ENCODE measurements at places on chromosomes 6 and 20.
A peak's percentile ranks its signal among the peaks of the same experiment; 100 is the strongest.

DNA sequence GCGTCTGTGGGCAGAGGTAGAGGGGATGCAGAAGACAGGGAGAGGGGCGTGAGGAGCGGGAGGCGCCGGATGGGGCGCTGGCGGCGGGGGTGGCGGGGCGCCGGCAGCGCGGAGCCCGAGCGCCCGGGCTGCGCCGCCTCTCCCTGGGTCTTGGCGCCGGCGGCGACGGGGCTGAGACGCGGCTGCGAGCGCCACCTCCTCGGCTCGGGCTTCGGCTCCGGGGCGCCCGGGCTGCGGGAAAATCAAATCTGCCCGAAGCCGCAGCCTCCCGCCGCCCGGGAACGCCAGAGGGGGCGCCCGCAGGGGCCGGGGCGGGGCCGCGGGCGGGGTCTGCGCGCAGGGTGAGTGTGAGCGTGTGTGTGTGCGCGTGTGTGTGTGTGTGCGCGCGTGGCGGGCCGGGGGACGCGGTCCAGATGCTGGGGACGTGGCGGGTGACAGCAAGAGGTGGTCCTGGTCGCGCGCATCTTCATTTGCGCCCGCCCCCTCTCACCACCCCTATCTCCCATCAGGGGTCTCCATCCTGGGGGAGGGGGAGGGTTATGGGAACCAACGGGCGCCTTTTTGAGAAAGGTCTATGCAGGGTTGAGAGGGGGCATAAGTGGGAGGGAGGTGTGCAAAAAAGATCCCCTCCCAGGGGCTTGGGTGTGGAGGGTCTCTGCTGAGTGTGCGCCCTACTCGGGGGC, 646 bp upstream of the CPNE5 start:
- DNase-seq, result peak; percentile 24

DNA sequence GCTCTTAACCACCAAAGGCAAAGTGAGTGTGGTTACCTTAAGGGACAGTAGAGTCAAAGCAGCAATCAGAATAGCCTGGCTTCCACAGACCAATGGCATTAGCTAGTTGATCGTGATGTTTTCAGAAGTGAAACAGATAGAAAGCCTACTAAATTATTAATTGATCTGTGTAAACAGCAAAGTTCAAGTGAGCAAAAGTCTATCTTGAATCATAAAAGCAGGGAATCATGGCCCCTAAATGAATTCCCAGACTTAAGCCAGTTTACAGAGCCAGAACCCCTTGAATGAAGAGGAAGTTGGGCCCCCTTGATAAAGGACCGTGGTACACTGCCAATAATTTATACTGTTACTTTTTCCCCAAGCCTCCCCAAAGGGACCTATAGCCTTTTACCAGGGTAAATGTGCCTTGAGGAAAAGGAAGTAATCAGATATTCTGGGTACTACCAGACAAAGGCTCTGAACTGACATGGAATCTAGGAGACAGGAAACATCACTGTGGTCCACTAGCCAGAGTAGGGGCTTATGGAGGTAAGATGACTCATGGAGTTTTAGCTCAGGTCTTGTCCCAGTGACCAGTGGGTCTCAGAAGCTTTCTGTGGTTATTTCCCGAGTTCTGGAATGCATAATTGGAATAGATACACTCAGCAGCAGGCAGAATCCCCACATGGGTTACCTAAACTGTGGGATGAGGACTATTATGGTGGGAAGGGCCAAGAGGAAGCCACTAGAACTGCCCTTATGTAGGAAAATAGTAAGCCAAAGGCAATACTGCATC, 317.5 kb downstream of the CD83 start:
- DNase-seq, result no peak

DNA sequence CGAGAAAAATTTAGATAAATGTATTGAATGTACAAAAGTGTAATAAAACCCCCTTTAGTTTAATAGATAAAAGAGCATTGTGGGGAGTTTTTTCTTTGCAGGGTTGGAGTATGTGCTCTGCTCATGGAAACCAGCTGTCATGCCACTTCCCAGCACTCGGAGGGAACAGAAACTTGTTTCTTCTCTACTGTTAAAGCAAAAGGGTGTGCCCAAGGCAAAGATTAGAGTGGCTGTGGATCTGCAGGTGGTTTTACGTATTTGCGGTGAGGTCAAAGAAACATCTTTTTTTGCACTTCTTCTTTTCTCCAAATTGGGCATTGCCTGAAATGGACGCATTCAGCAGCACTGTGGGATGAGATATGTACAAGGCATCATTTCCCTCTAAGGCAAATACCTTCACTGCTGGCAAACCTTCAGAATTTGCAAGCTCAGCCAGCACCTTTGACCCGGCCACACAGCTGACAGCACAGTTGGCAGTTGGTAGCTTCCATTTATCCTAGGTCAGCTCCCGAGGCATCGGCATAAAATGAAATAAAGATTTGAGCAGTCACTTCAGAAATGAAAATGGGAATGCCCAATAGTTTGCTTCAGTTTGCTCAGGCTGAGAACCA, 178.4 kb upstream of the EYA4 start:
- DNase-seq, result no peak

- DNase-seq, result no peak
These were observed 77.8 kb upstream of the BHLHE23 start for GRCh38 chr20:63084563-63084927.

GRCh38 chr6:105515054-105515453, 112.2 kb upstream of the PREP start:
- no peak for DNase-seq

DNA sequence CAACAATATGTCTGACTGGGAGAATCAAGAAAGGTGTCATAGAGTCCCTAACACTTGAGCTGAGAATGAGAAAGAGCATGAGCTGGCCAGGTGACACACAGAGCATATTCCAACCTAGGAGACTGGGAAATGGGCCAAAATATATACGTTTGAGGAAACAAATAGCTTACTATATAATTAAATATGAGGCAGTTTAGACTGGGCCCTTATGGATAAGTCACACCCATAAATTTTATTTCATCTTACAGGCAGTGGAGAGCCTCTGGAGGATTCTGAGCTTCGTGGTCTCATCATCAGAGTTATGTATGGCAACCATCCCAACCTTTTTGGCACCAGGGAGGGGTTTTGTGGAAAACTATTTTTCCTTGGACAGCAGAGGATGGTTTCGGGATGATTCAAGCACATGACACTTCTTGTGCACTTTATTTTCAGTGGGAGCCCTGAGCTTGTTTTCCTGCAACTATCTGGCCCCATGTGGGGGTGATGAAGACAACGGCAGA, 12.9 kb upstream of the NQO2 start:
- DNase-seq, result no peak

GRCh38 chr6:5713519-5713918, 293.2 kb downstream of the NRN1 start:
- DNase-seq, result no peak

DNA sequence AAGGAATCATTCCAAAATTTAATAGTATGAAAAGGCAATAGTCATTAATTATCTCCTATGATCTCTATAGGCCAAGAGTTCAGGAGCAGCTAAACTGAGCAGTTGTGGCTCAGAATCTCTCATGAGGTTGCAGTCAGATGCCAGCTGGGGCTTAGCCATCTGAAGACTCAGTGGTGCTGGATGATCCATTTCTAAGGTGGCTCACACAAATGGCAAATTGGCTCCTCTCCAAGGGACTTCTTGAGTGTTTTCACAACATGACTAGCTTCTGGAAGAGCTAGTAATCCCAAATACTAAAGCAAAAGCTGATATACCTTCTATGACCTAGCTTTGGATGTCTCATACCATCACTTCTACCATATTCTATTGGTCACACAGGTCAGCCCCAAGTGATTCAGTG, 104.2 kb downstream of the HAO1 start:
- DNase-seq, result no peak

DNA sequence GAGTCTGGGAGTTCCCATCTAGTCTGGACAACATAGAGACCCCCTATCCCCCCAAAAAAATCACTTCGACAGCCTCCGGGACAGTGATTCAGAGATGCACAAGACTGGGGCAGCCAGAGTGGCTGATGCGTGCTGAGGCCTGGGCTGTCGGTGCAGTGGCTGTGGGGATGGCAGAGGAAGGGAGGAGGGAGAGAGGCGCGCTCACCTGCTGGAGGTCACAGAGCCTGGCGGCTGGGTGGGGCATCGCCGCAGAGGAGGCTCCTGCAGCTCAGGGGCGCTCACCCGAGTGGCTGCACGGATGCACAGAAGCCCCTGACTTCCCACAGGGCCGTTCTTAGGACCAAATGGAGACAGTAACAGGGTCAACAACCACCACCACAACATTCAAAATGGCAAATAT, 182.8 kb downstream of the SMOC2 start:
- no peak for DNase-seq

DNA sequence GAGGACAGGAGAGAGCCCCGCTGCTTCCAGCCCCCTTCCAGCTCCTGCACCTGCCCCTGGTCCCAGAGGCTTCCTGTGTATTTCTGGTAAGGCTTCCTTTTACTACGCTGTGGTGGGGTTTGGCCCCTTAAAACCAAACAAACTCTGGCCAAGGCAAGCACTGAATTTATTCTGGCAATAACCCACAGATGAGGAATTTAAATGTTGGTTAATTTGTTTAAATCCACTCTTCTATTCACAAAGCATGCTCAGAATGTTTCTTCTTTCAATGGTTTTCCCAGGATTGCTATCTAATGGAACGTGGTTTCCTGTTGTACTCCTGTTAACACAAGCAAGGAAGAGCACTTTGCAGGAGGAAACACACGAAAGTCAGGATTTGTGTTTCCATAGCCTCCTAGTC, 236.5 kb upstream of the FOXQ1 start:
- no peak for DNase-seq

DNA sequence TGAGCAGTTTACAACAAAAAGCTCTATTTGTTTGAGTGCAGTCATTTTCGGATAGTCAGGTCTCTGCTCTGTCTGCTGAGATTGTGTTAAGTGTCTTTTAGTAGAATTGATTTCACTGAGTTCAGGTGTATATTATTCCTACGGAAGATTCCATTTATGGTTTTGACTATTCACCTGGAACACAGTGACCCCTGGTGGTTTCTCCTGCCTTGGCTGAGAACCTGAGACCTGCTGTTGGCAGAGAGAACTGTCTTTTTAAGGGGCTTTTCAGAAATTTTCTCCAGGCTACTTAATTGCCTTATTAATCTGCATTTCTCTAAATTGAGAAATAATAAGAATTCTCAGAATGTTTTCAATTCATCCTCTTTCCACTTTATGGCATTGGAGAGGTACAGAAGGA, 508.0 kb downstream of the TBC1D32 start:
- DNase-seq, result no peak

GRCh38 chr6:69881322-69882151, 15.2 kb downstream of the COL19A1 start:
- DNase-seq, result no peak

GRCh38 chr6:149842331-149842730, 21.8 kb downstream of the LRP11 start:
- DNase-seq, result no peak

GRCh38 chr6:98894810-98895209, 52.9 kb downstream of the FBXL4 start:
- DNase-seq, result no peak

DNA sequence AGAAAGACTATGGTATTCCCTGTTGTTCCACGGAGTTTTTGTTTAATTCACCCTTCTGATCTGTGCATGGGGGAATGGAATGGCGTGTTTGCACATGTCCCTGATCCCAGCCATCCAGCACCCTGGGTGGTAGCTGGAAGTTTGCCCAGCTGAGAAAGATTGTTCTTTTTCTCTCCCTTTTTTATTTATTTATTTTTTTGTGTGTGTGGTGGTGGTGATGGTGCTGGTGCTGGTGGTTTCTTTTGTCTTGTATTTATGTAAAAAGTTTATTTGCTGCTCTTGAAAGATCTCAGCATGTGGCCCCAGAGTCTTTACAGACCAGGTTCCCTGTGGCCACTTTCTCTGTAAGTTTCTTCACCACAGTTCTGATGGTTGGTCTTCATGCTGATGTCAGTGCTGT, 372.6 kb downstream of the UTRN start:
- DNase-seq, result no peak

DNA sequence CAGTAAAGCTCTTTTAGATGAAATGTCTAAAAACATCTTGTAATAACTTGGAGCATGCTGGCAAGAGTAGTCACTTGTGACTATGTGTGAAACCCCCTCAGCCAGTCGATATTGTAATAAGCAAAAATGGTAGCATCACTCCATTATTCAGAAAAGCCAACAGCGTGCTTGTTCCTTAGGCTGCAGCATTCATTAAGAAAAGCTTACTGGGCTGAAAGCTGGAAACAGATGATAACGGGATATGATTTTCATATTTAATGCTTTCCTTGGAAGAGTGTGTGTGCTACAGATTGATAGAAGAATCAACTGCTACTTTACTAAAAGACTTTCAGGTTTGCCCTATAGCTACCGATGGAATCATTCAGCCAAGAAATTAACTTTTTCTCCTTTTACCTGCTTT, 20.3 kb downstream of the KIZ start:
- DNase-seq, result no peak

DNA sequence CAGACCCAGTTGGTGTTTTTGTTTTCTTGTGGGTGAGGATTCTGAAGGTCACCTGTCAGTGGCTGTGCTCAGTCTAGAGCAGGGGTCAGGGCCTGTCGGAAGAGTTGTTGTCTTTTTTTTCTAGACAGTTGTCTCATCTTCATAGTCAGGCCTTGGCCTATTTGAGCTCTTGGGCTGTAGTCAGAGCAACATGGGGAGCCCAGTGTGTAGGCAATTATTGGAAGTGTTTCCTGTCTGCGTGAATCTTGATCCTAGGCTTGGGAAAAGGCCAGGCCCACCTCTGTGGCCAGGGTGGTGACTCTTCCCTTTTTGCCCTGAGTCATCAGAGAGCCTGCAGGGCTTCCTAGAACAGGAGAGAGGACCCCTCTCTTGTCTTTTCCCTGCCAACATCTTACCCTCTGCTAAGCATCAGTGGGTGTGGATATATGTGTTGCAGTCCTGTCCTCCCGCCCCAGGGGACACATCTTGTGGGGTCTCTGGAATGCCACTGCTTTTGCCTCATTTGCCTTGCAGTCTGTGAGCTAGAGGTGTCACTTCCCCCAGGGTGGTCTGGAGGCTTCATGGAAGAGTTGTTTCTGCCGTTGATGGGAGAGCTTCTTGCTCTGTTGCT, 11.4 kb downstream of the TJAP1 start:
- DNase-seq, result no peak

DNA sequence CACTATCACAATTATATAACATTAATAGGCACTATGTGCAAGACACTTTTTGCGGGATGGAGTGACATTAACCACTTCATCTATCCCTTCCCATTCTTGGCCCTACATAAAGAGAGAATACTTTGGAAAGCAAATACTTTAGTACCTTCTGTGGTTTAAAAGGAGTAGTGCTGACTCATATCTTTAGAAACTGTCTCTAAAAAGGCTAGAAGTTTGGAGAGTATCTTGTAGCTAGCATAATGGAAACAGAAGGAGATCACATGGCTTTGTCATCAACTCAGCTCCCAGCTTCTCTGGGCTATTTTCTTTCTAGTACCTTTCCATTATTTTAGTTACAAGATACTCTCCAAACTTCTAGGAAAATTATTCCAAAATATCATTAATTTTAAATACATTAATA, 157.5 kb downstream of the ADGRG6 start:
- DNase-seq, result no peak

DNA sequence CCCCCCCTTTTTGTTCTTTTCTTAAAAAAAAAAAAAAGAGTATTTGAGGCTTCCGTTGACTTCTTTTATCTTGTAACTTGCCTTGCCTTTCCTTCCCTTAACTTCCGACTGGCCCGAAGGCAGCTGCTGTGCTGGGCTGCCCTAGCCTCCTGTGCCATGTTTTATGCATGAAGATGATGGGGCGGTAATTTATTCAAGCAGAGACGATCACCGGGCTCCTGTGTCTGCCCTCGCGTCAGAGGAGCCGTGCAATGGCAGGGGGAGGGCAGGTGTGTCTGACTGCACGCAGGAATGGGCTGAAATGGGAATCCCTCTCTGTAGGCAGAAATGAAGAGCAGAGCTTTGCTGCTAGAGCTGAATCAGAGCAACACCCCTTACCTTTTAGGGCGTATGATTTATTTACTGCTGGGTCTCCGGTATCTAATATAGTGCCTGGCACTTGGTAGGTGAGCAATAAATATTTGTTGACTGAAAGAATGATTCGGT, 106.3 kb upstream of the RIPOR2 start:
- DNase-seq, result no peak

Data from stimulated activated CD4-positive, alpha-beta T cell treated with anti-CD3 and anti-CD28 coated beads, Interleukin-12 subunit alpha, Interleukin-12 subunit beta, amount 100 ng/mL, for 24 hours (primary cell).